ENCODE measurements at places on chromosomes 3 and 15.

DNA sequence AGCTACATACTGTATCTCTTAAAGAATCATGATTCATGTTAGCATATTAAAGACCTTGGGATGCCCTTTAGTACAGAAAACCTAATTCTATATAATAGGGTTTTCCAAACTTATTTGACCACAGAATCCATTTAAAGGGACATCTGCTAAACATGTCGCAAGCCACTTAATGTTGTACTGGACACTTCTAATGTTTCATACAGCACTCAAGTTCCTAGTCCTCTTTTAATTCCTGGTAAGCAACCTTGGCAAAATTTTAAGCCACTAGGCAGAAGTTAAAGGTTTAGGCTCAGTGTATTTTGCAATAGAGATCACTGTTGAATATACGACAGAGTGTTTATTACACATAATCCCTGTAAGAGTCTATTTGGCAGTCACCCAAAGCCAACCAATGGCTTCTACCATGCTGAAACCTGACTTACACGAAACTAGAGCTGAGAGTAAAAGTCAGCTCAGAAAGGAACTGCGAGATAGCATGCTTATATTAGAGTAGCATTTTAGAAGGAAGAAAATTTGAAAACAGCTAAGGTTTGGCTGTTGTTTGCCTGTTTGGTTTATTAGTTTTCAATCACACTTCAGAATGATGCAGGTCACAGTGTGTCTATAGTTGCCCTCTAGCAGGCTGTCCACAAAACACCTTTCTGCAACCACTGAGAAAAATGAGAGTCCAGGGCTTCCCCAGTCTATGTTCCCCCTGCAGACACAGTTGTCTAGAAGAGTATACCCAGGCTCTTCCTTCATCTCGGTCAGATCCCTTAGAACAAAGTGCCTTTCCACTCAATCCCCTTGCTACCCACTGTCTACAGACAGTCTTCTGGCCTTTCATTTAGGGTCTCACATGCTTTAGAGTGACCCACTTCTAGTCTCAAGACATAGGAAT lies 104.4 kb downstream of the FMN1 start:
- peak; percentile 38 for ATAC-seq

GRCh38 chr15:48176957-48177356 lies 1.1 kb downstream of the MYEF2 start:
- no peak for ATAC-seq

- ATAC-seq: no peak
Observed at GRCh38 chr3:46891132-46891531, 13.6 kb downstream of the PTH1R start.

- ATAC-seq: no peak
Observed at GRCh38 chr3:177251755-177252154, 54.5 kb upstream of the TBL1XR1 start.

- ATAC-seq: no peak
Observed at GRCh38 chr15:93110502-93111040, 21.6 kb upstream of the RGMA start.

GRCh38 chr3:46950650-46951241 lies 25.8 kb downstream of the CCDC12 start:
- no peak for ATAC-seq

- ATAC-seq: peak; percentile 87
Observed at GRCh38 chr3:189195302-189195701, 23.5 kb downstream of the TPRG1 start.

- no peak for ATAC-seq
Observed at GRCh38 chr15:45429941-45430792, 51.8 kb upstream of the GATM start.

- no peak for ATAC-seq
Observed at GRCh38 chr3:48405343-48405881, 24.5 kb downstream of the PLXNB1 start.

- peak; percentile 49 for ATAC-seq
Observed at GRCh38 chr15:69595009-69595791, 142.6 kb downstream of the RPLP1 start.

GRCh38 chr3:13570391-13571194 lies 21.7 kb downstream of the FBLN2 start:
- no peak for ATAC-seq

DNA sequence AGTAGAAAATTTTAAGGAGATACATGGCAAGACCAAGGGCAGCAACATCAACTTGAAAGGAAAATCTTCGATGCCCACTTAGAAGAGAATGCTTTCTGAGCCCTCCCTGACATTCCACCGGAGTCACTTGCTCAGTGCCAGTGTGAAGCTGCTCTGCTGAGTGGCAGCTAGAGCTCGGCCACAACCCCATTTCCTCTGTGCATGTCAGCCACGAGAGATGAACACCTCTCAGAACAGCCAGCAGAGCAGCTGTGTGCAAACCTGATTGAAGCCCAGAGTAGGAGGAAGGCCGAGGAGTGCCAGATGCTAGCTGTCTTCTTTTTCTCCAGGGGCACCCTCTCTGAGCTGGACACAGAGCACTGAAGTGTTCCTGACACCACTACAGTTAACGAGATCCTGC lies 12.2 kb downstream of the TARS3 start:
- no peak for ATAC-seq

DNA sequence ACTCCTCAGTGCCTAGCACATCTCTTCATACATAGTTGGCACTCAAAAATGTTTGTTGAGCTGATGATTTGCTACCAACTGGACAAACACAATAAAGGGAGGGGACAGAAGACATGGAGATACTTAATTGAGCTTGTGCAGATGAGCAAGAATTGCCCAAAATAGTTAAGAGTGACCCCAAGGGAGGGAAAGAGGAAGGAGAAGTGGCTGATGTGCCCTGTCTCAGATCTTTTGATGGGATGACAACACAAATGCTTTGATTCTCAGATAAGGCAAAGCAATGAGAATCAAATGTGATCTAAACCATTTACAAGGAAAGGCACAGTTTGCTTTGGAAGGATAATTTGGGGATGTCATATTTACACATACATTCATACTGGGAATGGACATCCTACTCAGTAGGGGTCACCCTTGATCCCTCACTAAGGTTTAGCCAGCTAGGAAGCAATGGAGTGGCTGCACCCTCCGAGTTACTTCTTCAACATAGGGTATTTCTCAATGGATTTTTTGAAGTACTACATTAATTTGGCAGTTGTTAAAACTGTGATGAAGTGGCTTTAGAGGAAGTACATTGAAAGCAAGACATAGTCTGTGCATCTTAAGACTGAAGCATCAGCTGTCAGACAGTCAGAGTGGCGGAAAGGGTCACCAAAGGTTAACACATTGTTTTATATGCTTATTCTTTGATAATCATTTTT lies 21.9 kb upstream of the SSR3 start:
- ATAC-seq: no peak

DNA sequence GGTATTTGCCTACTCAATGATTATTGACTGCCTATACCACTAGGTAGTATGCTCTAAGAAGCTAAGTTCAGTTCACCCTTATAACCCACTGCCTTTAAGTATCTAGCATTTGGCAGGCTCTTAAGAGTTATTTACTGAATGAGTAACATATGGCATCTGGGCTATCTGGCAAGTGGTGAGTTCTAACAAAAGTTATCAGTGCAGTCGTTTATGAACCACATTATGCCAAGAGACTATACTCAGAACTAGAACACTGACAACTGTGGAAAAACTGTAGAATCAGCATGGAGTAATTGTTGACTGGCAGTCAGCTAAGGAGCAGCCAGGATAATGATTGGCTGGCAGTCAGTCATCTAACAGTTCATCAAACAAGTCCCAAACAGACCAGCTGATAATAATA lies 25.8 kb downstream of the RAF1 start:
- ATAC-seq: peak; percentile 77

DNA sequence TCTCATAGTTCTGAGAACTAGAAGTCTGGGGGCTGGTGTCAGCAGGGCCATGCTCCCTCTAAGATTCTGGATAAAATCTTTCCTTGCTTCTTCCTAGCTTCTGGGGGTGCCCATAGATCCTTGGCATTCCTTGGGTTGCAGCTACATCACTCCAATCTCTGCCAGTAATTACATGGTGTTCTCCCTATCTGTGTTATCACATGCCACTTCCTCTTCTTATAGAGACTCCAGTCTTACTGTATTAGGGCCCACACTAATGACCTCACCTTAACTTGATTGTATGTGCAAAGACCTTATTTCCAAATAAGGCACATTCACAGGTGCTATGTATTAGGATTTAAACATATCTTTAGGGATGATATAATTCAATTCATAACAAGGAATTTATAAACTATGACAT lies 618.5 kb downstream of the FGF12 start:
- ATAC-seq: no peak

DNA sequence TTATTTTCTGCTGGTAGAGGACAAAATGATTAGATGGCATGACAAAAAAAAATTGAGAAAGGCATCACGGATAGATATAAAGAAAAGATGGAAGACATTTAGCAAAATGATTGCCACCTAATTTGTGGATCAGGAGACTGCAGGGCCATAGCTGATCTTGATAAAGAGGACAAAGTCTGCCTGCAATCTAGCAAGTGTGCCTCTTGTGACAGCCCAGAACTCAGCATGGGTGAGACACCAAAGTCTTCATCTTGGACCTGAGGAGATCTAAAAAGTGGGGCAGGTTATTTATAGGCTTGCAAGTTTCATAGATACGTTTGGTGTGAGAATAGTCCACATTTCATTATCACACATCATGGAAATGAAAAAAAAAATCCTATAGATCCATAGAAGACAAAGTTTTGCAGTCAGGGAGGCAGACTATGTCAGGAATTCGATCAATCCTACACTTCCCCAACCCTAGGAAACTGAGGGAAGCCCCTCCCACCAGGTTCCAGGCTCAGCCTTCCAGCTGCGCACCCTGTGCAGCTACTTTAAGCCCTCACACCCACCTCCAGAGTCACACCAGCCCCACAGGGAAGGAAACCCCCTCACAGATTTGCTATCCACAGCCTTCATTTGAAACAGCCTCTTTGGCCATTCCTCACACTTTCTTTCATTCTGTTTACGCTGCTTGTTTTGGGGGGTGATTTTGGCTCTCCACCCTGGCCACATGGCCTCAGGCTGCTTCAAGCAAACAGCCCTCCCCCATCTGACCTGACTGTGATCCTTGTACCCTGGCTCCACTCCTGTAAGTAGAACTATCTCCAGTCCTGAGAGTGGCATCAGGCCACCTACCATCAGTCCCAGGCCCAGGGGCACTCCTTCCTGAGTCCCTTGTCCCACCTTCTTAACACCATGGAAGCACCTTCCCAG lies 28.1 kb upstream of the KLHL6 start:
- no peak for ATAC-seq

- no peak for ATAC-seq
Observed at GRCh38 chr15:99492716-99493115, 73.1 kb upstream of the MEF2A start.

GRCh38 chr15:92226020-92226612 lies 167.6 kb upstream of the ST8SIA2 start:
- 0 out of 3 replicates have a peak, but pooled peaks have one; percentile 37 for ATAC-seq

DNA sequence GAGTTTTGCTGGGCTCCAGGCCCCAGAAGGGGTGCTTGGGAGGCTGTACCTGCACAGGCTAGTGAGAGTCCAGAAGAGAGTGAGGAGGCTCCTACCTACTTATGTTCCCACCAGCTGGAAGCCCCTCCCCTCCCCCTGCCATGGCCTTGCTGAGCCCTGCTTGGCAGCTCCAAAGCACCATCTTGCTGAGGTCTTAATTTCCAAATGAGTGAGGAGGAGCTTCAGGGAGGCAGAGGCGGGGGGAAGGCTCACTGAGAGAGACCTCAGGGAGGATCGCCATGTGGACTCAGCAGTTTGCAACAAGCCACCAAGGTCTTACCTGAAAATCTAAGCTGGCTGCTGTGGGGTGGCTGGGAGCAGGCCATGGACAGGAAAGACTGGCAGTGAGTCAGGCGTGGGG lies 8.7 kb upstream of the CACNA2D2 start:
- ATAC-seq: no peak

- no peak for ATAC-seq
Observed at GRCh38 chr15:73927003-73927475, 777 bp downstream of the LOXL1 start.

GRCh38 chr3:9179826-9180763 lies 69.4 kb downstream of the SRGAP3 start:
- ATAC-seq: no peak

DNA sequence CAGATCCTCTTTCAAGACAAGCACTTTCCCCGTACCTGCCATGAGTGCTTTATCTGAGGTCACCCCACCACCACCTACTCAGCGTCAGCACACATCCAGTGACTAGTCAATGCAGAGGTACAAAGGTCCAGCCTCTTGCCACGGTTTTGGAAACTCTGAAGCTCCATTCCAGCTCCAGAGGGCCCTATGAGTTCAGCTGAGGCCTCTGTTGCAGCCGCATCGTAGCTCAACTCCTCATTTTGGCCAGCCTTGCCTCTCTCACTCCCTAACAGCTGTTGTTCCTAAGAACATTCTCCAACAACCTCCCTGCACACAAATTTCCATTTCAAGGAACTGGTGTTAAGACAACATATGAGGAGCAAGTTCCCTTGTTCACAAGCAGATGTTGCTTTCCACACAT lies 405.1 kb upstream of the PROK2 start:
- ATAC-seq: no peak

DNA sequence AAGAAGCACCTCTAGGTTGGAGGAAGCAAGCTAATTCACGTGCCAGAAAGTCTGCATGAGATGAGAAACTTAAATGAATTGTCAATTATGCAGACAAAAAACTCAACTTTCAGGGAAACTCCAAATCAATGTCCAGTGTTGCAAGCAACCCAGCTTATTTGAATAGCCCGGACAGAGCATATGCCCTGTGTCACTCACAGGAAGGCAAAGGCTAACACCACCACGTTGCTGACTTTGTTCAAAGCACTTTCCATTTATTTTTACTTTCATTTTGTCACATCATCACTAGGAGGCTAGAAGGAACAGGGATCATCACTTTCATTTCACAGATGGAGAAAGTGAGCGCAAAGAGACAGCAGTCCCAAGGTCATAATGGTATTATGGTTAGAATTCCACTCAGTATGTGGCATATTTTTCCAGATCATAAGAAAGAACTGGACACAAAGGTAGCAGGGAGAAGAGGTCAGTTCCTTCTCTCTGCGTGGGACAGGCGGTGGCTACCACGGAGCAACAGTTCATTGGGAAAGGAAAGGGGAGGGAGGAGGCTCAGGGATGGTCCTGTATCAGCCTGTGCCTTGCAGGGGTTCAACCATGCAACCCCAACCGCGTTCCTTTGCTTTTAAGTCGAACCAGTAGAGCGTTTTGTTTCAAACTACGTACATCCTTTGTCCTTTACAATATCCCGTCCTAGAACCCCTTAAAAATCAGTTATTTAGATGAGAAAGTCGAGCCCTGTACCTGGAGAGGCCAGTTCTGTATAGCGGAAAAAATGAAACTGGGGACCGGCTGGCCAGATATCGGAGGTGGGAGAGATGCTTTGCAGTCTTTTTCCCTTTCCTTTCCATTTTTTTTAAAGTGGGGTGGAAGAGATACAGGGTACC lies 1.1 kb downstream of the HEG1 start:
- ATAC-seq: peak; percentile 55

GRCh38 chr3:14906355-14906971 lies 40.9 kb upstream of the NR2C2 start:
- ATAC-seq: no peak

DNA sequence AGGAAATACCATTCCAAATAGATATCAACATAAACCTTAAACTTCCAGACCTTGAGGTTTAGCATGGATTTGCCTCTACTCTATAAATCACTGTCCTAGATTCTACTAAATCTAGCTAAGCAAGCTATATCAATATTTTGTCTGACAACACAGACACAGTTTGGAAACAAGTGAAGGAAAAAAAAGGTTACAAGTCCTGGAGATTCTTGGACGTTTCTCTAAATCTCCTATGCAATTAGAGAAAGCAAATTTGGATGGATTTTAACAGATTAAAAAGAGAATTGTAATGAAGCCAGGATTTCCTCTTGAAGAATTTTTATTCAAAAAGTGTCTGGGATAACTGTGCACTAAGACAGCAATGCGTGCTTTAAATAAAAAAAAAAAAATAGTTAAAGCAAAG lies 441.1 kb upstream of the DPH6 start:
- ATAC-seq: no peak

All from SK-N-SH treated with all-trans-retinoic acid at 6 μM for 48 hours (cell line).